ENCODE measurements at places on chromosomes 12 and 14.
A peak's percentile ranks its signal among the peaks of the same experiment; 100 is the strongest.

DNA sequence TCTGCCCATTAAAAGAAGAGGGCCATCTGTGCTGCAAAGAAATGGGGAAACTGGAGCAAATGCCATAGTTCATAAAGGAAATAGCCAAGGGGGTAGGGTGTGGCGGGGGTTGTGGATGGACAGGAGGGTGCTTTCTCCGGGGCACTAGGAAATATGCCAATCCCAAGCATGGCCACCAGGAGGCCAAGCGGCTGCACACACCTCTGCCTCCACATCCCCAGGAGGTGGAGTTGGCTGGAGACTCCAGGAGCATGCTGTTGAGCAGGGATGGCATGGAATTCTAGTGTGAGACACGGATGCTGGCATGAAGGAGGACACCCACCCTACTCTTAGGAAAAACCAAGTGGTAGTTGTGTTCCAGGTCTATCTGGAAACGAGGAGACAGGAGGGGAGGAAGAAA, 25.2 kb downstream of the NID2 start:
- DNase-seq, result no peak

DNA sequence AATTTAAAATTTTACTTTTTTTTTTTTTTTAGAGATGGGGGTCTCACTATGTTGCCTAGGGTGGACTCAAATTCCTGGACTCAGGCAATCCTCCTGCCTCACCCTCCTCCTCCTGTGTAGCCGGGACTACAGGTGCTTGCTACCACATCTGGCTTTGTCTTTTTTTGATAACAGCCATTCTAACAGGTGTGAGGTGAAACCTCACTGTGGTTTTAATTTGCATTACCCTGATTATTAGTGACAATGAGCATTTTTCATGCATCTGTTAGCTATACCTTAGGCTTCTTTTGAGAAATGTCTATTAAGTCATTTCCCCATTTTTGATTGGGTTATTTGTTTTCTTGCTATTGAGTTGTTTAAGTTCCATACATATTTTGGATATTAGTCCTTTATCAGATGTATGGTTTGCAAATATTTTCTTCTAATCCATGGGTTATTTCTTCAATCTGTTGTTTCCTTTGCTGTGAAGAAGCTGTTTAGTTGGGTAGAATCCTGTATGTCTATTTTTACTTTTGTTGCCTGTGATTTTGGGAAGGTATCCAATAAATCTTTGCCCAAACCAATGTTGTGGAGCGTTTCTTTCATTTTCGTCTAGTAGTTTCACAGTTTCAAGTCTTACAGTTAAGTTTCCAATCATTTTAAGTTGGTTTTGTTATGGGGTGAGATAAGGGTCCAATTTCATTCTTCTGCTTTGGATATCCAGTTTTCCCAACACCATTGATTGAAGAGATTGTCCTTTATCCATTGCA, 86.1 kb downstream of the MYF5 start:
- DNase-seq, result no peak

DNA sequence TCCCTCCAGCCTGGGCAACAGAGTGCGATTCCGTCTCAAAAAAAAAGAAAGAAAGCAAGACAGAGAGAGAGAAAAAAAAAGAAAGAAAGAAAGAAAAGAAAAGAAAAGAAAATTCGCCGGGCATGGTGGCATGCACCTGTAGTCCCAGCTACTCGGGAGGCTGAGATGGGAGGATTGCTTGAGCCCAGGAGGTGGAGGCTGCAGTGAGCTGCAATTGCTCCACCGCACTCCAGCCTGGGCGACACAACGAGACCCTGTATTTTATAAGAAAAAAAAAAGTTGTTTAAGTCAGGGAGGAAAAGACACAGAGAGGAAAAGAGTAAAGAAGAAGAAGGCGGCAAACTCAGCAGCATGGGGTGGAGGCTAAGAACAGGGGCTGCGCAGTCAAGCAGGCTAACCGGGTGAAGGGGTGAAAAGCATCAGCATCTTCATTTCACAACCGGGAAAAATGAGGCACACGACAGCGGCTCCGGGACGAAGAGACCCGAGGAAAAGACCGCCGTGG, 557 bp upstream of the FICD start:
- no peak for DNase-seq

- DNase-seq, result no peak
Measured at GRCh38 chr12:113770389-113770865, 195.7 kb downstream of the RBM19 start.

DNA sequence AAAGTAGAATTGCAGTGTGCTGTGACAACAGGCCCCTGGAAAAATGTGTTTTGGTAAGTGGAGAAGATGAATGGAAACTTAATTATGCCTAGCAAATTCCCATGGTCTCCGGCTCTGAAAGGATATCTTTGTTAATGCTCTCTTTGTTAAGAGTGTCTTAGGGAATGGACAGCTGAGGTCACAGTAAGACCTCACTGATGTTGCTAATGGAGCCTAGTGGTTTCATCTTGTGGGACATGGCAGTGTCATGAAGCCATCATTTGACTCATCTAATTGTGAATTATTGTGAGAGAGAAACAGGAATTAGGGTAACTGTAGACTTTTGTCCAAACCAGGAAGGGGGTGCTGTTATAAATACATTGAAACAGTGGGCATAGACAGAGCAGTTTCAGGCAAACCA, 330.3 kb downstream of the TMTC2 start:
- DNase-seq, result no peak

GRCh38 chr12:2813214-2814185, 1.0 kb downstream of the ITFG2 start:
- DNase-seq, result no peak

DNA sequence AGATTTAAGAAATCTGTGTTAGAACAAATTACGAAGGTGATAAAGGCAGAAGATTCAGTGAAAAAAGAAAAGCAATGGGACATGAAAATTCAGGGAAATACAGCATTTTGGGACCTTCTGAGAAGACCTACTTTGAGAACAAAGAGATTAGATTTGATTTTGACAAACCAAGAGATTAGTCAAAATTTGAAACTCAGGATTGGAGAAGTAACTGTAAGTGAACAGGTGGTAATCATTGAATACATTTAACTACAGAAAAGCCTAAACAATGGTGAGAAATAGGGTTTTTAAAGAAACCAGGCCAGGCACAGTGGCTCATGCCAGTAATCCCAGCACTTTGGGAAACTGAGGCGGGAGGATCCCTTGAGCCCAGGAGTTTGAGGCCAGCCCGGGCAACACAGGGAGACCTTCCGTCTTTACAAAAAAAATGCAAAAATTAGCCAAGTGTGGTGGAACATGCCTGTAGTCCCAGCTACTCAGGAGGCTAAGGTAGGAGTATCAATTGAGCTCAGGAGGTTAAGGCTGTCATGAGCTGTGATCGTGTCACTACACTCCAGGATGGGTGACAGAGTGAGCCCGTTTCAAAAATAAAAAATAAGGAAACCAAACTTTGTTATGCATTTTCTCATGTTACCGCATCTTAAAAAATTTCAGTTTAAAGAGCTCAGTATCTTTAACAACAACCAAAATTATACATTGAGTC, 8.9 kb upstream of the SAV1 start:
- DNase-seq, result no peak

DNA sequence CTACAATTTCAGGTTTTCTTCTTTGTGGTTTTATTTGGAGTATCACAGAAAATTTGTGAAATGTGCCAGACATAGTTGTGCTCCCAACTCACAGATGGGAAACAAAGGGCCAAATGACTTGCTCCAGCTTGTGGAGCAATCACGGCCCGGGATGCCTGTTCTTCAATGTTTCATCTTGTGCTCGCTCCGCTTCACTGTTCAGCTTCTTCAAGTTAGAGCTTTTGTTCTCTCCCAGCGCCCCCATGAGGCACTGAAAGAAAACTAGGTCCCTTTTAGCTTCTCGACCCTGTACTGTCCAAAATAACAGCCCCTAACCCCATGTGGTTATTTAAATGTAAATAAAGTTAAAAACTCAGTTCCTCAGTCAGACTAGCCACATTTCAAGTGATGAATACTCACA, 187.9 kb upstream of the STXBP6 start:
- DNase-seq, result no peak

- DNase-seq, result no peak
Measured at GRCh38 chr14:35766700-35767082, 42.4 kb downstream of the RALGAPA1 start.

GRCh38 chr14:61438497-61438859, 117.1 kb downstream of the PRKCH start:
- no peak for DNase-seq

GRCh38 chr14:105888151-105888550, 361.8 kb downstream of the TMEM121 start:
- no peak for DNase-seq

- DNase-seq, result no peak
Measured at GRCh38 chr12:76588881-76589565, 29.5 kb upstream of the OSBPL8 start.

- no peak for DNase-seq
Measured at GRCh38 chr14:32545095-32545494, 216.0 kb downstream of the AKAP6 start.

DNA sequence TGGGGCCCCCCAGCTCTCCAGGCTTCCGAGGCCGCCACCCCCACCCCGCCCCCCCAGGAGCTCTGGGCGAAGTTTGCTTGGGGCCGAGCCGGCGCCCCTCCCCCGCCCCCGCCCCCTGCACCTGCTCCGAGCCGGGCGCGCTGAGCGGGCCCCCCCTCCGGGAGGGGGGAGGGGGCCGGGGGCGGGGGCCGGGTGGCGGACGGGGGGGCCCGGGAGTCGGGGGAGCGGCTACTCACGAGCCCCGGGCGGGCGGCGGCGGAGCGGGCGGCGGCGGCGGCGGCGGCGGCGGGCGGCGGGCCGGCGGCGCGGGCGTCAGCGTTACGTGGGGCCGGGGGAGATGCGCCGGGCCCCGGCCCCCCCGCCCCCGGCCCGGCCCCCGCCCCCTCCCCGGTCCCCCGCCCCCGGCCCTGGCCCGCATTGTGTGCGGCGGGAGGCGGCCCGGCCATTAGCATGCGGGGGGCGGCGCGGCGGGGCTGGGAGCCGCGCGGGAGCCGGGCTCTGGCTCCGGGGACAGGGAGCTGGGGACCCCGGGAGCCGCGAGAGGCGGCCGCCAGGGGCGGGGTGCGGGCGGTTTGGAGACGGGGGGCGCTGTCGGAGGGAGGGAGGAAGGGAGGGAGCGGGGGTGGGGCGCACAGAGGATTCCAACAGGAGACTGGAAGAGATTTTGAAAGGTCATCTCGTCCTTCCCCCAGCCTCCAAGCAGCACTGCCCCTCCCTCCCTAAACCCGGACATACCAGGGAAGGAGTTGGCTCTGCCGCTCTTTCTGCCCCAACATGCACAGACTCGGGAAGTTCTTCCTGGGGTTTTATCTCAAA, at the start of gene ZNF219:
TSS of gene ZNF219 (minus strand) at position 580 of the 816 bp plus-strand sequence. CDS start 5,064 bp downstream, outside the sequence.
- DNase-seq, result peak; percentile 39

- DNase-seq, result no peak
Measured at GRCh38 chr12:570921-571794, 92.1 kb downstream of the NINJ2 start.

DNA sequence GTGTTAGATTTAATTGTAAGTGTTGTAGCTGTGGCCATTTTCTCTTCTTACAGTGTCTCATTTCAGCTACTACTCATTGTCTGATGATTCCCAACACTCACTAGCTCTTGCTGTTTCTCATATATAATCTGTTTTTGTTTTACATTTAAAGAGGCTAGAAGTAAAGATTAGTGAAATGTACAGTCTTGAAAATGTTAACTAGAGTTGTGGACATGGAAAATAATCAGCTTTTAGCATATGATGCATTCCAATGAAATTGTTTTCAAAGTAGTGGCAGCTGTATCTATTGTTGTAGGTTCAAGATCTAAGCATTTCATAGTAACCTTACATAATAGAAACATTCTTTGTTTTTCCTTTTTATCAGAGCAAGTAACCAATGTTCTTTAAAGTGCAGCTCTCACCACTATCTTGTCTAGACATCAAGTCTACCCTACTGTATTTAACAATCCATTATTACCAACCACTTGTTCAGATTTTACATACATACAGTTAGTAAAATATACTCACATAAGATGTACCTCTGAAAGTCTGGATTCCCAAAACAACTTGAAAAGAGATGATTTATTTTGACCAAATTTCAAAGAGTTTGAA, 76.9 kb downstream of the PPHLN1 start:
- DNase-seq, result no peak

- no peak for DNase-seq
Measured at GRCh38 chr12:121089031-121089812, 43.5 kb upstream of the P2RX7 start.

- no peak for DNase-seq
Measured at GRCh38 chr12:4026517-4026916, 153.3 kb upstream of the PARP11 start.

DNA sequence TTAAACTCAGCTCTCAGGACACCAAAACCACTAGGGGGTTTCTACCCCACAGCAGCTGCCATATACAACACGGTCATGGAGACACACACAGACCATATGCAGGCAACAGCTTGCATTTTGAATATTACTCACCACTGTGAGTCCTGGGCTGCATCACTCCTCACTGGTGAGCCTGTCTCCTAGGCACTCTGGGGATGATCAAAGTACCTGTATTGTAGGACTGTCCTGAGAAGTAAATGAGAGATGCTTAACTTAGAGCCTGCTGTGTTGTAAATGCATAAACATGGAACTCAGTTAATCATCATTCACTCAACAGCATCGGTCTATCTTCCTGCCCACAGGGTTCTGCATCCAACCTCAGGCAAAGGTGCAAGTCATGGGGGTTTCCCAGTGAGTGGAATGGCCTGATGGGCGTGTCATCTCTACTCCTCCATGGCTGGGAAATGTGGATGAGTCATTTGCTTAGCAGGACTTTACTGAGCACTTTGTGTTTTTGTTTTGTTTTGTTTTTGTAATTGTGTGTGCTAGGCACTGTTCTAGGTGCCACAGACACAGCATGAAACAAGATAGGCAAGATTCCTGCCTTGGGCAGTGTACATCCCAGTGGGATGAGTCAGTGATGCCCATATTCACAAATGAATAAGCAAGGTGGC, 1141.2 kb upstream of the TMEM132C start:
- no peak for DNase-seq

DNA sequence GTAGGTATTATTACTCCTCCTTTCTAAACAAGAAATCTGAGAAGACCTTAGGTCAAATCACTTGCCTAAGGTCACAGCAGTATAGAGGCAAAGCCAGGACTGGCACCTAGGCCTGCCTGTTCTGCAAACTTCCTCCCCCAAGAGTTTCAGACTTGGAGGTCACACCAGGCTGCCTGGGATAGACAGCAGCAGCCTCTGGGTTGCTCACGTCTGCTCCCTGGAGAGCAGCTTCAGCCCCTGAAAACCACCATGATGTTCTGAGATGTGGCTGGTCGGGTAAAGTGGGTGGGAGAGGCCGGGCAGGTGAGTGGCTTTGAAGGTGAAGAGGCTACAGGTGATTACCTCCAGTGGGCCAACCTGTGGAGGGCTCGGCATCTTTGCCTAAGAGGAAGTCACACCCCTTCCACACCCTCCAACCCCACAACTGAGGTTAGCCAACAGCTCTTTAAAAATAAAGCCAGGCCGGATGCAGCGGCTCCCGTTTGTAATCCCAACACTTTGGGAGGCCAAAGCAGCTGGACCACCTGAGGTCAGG, 37.0 kb upstream of the PNMA1 start:
- DNase-seq, result no peak

GRCh38 chr14:51472881-51473280, 178.8 kb upstream of the FRMD6 start:
- DNase-seq, result no peak

DNA sequence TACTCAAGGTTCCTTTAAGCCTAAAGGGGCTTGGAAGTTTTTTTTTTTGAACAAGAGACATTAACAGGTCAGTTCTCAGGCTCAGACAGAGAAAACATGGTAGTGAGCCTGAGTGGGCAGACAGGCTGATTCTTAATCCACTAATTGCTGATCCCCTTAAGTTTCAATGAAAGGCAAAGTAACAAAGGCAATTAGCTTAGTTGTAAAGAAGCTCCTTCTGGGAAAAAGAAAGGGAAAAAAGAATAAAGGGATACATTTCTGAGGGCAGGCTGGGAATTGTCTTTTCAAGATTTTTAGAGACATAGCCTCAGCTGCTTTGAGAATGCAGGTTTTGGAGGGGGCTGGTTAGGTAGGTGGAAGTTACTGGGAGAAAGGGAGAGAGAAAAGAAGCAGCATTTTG, 133.8 kb downstream of the CFAP54 start:
- DNase-seq, result no peak
